ENCODE measurements at places on chromosomes 11 and 22.

- peak; percentile 20 for DNase-seq
Measured at GRCh38 chr11:69238573-69239351, 55.2 kb upstream of the MYEOV start.

- no peak for DNase-seq
Measured at GRCh38 chr11:13011466-13012055, 2.4 kb downstream of the RASSF10 start.

GRCh38 chr11:14934641-14935351, 37.4 kb downstream of the CALCA start:
- DNase-seq, result no peak

DNA sequence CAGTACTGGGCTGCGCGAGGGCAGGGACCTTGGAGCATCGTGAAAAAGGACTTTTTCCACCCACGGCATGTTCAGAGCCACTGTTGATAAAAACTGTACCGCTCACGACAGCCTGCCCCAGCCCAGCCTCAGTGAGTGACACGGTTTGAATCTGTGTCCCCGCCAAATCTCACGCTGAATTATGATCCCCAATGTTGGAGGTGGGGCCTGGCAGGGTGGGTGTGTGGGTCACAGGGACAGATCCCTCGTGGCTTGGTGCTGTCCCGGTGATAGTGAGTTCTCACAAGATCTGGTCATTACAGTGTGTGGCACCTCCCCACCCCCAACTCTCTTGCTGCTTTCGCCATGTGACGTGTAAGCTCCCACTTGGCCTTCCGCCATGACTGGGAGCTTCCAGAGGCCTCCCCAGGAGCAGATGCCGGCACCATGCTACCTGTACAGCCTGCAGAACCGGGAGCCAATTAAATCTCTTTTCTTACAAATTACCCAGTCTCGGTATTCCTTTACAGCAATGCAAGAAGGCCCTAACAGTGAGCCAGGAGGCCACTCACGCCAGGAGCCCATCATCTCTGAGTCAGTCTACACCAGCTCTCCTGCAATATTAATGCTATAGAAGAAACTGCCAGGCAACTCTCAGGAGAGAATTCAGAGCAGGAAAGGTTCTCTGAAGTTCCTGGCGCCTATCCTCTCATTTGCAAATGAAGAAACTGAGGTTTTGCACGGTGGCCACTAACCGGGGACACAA, 1.3 kb downstream of the TOLLIP start:
- DNase-seq, result no peak

DNA sequence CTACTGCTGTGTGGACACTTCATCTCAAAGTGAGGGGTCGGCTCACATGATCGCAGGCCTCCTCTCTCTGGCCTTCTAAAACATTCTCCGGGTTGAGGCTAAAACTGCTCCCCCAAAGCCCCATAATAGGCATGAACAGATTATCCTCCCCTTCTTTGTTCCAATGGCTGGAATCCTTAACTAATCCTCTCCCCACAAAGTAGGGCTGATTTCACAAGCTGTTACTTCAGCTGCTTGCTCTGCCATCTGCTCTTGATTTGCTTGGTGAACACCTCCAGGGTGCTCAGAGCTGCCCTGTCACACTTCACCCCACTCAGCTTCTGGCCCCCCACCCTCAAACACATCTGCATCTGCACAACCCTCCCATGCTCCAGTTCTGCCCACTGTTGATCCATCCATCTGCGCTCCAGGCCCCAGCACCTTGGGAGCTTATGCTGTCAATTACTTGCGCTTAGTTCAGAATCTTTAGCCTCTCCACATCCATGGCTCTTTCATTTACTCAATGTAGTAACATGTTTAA, 173.1 kb upstream of the API5 start:
- DNase-seq, result no peak

DNA sequence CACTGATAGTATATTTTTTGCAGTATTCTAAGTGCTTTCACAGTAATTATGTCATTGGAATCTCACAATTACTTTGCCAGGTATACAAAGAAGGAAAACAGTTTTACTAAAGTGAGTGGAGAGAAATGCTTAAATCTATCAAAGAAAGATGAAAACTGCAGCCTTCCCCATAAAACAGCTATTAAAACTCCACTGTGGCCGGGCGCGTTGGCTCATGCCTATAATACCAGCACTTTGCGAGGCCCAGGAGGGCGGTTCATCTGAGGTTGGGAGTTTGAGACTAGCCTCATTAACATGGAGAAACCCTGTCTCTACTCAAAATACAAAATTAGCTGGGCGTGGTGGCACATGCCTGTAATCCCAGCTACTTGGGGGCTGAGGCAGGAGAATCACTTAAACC, 19.1 kb downstream of the OR51E1 start:
- no peak for DNase-seq

DNA sequence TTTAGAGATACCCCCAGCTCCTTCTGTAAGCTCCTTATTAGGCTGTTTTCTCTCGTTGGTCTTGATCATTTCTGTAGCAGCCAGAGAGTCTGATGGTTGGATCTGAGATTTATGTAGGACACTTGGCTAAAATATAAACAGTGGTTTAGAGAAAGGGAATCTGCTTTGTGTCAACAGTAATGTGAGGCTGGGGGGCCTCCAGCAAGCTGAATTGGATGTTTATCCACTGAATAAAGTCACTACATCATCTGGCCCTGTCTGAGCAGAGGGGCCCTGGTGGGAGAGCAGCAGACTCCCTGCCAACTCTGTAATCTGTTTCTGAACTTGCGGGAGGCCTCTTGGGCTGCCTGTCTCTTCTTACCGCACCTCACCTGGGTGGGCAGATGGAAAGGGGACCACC, 328.5 kb upstream of the PLET1 start:
- DNase-seq, result no peak

- peak; percentile 65 for DNase-seq
Measured at GRCh38 chr11:14972581-14973495, 687 bp upstream of the CALCA start.

- peak; percentile 78 for DNase-seq
Measured at GRCh38 chr11:67372993-67373647, at the start of gene CLCF1. Gene CLCF1 (minus strand): TSS chr11:67373598. CDS start chr11:67373539, 59 bp downstream.

GRCh38 chr11:117872420-117872961, 4.0 kb downstream of the FXYD6 start:
- peak; percentile 77 for DNase-seq

GRCh38 chr11:33021937-33022336, 6.3 kb downstream of the DEPDC7 start:
- DNase-seq, result no peak

DNA sequence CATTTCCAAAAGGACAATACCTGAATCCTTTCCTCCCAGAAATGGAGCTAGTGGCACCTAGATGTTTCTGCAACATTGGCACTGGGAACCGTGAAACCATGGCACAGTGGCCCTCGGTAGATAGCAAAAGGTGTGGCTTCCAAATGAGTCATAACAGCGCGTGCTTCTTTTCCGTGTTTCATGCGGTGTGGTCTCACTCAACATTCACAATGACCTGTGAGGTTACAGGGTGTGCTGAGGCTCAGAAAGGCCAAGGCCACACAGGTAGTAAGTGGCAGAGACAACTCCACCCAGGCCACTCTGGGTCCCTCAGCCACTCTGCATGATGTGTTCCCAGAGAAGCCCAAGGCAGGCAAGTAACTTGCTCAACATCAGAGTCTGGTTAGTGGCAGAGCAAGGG, 67.4 kb downstream of the TP53I11 start:
- DNase-seq, result no peak

GRCh38 chr22:28917747-28918549, 34.6 kb downstream of the ZNRF3 start:
- DNase-seq, result peak; percentile 96

DNA sequence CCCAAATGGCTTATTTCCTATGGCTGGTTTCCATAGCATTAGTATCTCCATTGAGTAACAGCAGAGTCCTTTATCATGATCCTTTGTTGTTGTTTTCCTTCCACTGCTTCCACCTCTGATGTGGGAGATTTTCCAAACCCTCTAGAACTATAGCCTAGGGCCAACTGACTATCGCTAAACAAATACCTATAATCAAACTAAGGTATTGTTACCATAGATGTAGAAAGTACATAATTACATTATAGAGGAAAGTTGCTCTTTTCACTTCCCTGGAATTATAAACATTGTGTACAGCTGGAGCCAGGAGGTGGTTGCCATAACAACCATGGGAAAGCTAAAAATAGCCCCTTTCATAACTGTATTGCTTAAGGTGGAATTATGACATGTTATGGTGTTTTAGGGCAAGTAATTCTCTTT, 47.0 kb upstream of the ALKBH3 start:
- DNase-seq, result peak; percentile 26

- no peak for DNase-seq
Measured at GRCh38 chr11:73961321-73961720, 10.5 kb downstream of the DNAJB13 start.

GRCh38 chr22:36238373-36239149, 766 bp downstream of the APOL2 start:
- DNase-seq, result peak; percentile 61

DNA sequence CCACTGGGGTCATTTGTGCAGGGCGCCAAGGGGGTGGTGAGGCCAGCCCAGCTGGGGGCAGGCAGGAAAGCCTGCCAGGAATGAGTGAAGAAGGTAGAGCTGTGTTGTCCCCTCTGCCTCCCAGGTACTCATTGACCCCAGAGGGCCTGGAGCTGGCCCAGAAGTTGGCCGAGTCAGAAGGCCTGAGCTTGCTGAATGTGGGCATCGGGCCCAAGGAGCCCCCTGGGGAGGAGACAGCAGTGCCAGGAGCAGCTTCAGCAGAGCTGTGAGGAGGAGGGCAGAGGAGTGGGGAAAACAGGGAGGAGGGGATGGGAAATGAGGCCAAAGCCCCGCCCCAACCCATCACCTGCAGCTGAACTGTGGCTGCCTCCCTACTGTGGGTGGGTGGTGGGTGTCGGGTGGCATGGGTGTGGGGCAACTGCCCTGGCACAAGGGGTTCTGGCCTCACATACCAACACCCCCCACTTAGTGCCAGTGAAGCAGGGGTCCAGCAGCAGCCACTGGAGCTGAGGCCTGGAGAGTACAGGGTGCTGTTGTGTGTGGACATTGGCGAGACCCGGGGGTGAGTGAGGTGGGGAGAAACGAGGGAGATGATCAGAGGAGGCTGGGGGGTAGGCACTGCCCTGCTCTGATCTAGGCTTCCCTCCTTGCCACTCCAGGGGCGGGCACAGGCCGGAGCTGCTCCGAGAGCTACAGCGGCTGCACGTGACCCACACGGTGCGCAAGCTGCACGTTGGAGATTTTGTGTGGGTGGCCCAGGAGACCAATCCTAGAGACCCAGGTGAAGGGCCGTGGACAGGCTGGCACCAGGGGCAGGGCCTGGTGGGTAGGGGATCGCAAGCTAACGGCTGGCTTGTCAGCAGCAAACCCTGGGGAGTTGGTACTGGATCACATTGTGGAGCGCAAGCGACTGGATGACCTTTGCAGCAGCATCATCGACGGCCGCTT, 3.0 kb downstream of the MUS81 start:
- no peak for DNase-seq

DNA sequence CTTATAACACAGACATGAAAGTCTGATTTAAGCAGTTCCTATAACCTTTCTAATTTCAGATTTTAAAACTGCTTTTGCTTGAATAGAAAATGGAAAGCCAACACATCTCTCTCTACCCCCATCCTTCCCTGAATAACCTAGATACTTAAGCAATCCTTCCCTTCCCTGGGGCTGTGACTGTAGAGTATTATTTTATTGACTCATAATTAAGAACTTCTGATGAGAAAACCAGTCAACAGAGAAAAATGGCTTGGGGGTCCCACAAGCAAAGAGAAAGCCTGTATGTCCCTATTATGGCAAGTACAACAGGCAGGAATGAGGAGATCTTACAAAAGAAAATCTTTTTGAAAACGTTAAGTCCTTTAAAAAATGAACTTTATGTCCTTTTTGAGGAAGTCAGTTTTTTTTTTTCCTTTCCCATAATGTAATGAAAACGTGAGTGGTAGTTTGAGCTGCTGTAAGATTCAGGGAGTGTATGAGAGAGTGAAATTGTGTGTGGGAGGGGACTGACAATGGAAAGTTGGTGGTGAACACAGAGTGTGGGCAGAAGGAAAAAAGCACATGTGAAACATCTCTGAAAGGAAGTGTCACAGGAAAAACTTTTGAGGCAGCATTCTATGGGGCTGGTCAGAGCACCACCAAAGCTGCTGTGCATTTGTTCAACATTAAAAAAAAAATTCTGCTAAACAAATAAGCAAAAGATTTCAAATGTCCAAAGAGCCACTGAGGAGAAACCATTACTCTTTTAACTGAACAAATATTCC, 154.6 kb downstream of the MAML2 start:
- no peak for DNase-seq

- no peak for DNase-seq
Measured at GRCh38 chr22:39244136-39244495, 666 bp downstream of the PDGFB start.

DNA sequence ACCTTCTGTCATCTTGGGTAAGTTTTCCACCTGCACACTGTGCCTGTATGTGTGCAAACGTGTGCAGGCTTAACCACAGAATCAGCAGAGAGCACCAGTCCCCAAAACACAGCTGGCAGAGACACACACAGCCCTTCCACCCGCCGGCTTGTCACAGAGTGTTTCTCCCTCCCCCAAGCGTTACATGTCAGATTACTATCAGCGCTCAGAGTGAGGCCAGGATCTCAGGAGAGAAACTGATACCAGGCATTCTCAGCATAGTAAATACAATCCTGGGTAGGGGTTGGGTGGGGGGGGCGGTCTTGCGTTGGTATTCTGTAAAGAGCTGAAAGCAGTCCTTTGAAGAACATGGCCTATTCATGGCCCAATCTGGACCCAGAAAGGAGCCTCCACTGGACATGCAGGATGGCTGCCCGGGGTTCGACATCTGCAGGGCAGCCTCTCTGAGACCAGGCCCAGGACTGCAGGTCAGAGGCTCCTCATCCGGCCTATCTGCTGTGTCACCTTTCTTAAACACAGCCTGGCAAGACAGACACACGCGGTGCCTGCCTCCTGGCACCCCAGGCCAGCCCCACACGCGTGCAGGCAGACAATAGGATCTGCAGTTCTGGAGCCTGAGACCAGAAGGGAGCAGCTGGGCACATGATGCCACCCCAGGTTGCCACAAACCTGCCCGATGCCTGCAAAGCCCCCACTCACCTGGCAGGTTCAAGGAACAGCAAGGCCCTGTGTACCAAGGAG, 1.7 kb downstream of the OSBPL5 start:
- peak; percentile 65 for DNase-seq

Data from kidney (tissue), 22 donors.